Neural crest cell (in vitro differentiated cells): ENCODE measurements at places on chromosomes 2 and 18.
A peak's percentile ranks its signal among the peaks of the same experiment; 100 is the strongest.

DNA sequence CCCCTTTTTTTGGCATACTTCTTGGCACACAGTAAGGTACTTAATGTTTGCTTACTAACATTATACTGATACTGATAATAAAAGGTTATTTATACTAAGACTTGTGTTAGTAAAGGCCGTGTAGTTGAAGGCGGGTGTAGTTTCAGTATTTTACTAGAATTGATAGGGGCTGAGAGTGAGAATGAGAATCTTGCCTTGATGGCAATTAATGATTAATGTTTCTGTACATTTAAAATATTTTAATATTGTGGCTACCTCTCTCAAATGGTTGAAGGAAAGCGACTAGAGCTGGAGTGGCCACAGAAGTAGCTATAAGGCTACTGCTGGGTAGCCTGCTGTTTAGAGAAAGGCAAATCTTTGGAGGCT, 29.3 kb downstream of the PELI1 start:
- no peak for DNase-seq
- no peaks in the 10 kb centered on the region for H3K27me3 ChIP-seq
- peaks cover 14% of the 10 kb centered on the region for H3K4me1 ChIP-seq
- no peak overlapping the region for H3K4me3 ChIP-seq

DNA sequence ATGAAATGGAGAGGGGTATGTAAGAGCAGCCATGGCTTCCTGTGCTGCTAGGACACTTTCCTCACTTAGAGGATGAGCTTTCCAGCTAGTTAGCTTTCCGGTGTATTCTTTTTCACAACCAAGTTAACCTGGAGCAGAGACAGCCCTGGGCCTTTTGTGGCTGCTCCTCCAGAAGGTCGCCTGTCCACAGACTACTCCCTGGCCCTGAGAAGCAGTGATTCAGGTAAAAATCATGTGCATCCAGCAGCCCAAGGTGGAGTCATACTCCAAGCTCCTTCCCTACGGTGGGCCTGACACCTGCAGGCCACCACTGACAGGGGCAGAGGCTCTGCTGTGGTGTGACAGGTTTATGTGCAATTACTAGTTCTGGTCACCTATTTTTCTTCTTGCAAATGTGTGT, 187.2 kb downstream of the ANKRD30B start:
- DNase-seq, result no peak
- H3K27ac ChIP-seq, result no peak overlapping the region
- peaks cover 12% of the 10 kb centered on the region for H3K36me3 ChIP-seq
- no peaks in the 10 kb centered on the region for H3K4me1 ChIP-seq
- no peak overlapping the region for H3K4me3 ChIP-seq

DNA sequence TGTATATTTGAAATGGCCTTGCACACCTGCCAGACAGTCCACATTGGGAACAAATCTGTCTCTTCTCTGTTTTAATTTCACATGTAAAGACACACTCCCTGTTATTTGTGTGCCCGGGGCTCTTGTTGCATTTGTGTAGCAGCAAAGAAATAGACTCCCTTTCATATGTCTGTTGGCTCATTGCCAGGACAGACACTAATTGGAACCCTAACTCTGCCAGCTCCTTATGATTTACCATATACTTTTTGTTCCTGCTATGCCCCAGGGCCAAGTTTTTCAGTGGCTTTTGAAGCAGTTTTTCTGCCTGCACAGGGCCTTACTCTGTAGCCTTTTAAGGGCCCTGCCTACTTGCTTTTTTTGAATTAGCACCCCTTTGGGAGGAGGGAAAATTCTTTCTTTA, 396.9 kb downstream of the DLGAP1 start:
- H3K4me3 ChIP-seq, result no peak overlapping the region
- H3K36me3 ChIP-seq, result peaks cover 23% of the 10 kb centered on the region
- H3K4me1 ChIP-seq, result no peaks in the 10 kb centered on the region
- no peaks in the 10 kb centered on the region for H3K27me3 ChIP-seq
- no peak overlapping the region for H3K27ac ChIP-seq

DNA sequence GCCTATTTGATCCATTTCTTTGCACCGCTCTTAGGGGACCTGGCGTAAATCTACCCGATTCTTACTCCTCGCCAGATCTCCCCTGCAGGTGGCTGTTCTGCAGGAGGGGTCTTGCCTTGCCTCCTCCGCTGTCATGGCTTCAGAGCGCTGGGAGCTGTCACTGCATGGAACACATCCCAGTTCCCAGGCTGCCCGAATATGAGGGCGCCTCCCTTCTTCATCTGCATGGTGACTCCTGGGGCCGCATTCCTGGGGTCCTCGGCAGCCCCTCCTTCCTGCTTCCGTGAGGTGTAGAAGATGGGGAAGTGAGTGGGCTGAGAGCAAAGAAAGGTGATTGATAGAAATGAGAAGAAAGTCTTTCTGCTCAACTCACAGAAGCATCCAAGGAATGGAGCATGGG, 27.3 kb upstream of the COPS8 start:
- DNase-seq, result no peak
- no peaks in the 10 kb centered on the region for H3K36me3 ChIP-seq
- H3K27me3 ChIP-seq, result no peaks in the 10 kb centered on the region
- H3K4me1 ChIP-seq, result peaks cover 13% of the 10 kb centered on the region
- no peak overlapping the region for H3K27ac ChIP-seq

DNA sequence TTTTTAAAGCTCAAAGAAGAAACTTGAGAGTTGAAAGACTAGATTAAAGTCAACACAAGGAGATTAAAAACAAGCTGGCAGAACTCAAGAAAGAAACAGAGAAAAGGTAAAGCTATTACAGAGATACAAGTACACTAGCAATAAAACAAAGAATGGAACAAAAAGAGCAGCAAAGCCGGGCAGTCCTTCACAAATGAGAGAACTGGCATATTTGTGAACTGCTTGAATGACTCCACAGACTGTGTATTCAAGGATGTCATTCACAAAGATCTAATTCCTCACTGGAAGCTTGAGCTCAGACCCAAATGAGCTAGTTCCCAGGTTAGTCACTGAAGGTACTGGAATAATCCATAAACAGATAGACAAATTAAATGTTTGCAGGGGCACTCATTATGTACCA, 318.0 kb downstream of the MYCN start:
- no peak overlapping the region for H3K4me3 ChIP-seq
- peak overlapping the region; percentile 52 for H3K27ac ChIP-seq
- peaks cover 37% of the 10 kb centered on the region for H3K4me1 ChIP-seq
- H3K36me3 ChIP-seq, result no peaks in the 10 kb centered on the region
- DNase-seq, result no peak
- no peaks in the 10 kb centered on the region for H3K27me3 ChIP-seq

DNA sequence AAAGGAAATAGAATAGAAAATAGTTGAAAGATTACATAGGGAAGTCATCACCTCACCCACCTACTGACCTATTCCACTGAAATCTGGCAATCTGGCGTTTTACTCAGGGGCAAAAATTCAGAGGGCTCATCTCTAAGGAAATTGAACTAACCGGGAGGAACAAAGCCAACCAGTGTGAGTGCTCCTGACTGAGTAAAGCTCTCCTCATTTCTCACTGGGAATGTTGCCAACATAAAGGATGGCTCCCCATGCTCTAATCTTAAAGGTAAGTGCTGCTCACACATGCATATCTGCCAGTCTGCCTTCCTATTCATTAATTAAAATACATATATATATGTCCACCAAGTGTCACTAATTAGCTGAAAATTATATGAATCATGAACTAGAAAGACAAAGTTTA, 13.5 kb upstream of the DOK6 start:
- H3K27me3 ChIP-seq, result no peaks in the 10 kb centered on the region
- H3K36me3 ChIP-seq, result no peaks in the 10 kb centered on the region
- H3K4me3 ChIP-seq, result no peak overlapping the region
- H3K27ac ChIP-seq, result no peak overlapping the region

DNA sequence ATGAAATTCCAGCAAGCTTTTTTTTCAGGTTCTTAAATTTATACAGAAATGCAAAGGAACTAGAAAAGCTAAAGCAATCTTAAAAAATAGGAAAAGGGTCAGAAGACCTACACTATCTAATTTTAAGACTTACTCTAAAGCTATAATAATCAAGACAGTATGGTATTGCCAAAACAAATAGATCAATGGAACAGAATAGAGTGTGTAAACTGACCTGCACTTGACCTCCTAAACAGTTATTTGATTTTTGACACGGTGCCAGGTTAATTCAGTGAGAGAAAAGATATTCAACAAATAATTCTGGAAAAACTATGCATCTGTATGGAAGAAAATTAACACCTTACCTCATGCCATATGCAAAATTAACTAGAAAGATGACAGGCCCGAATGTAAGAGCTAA, 73.6 kb downstream of the OLA1 start:
- peaks cover 37% of the 10 kb centered on the region for H3K36me3 ChIP-seq
- H3K27ac ChIP-seq, result no peak overlapping the region
- H3K27me3 ChIP-seq, result no peaks in the 10 kb centered on the region
- no peak overlapping the region for H3K4me3 ChIP-seq
- no peak for DNase-seq

GRCh38 chr2:186017278-186017677, 278.7 kb downstream of the FSIP2 start:
- no peak for DNase-seq
- no peak overlapping the region for H3K27ac ChIP-seq
- no peaks in the 10 kb centered on the region for H3K27me3 ChIP-seq
- no peaks in the 10 kb centered on the region for H3K4me1 ChIP-seq

DNA sequence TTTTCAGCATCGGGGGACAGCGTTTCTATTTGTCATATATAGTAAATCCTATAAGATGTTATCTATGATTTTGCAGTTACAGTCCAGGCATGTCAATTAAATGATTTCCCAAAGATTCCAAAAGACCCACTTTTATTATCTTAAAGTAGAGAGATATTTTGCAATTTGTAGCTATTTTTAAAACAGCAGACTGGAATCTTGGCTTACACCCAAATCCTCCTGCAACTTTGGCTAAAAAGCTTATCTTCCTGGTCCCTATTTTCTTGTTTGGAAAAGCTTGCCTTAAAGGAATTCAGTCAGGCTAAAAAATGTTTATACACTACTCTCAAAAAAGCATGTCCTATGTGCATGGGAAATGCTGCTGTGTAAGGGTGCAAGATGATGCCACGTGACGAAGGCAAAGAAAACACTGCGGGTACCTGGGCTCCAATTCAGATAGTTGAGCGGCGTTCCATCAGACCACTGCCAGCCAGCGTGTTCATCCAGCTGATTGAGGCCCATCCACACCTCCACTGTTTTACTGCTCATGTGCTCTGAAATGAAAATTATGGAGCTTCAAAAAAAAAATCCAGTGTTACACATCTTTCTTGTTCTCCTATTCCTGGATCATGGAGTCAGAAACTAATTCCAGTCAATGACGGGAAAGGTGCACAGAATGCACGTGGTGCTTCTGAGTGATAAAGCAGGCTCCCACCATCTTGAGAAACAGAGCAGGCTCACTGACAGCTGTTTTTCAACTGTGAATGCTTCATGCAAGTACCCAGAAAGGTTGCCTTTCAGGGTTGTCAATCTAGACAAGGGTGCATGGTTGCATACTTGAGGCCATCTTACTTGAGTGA, 33.8 kb downstream of the PLA2R1 start:
- no peaks in the 10 kb centered on the region for H3K4me1 ChIP-seq
- no peaks in the 10 kb centered on the region for H3K27me3 ChIP-seq
- H3K36me3 ChIP-seq, result no peaks in the 10 kb centered on the region
- no peak for DNase-seq

- H3K36me3 ChIP-seq, result no peaks in the 10 kb centered on the region
- no peaks in the 10 kb centered on the region for H3K27me3 ChIP-seq
- DNase-seq, result no peak
- no peak overlapping the region for H3K27ac ChIP-seq
- no peaks in the 10 kb centered on the region for H3K4me1 ChIP-seq
These were observed 91.4 kb upstream of the TACR1 start for GRCh38 chr2:75290600-75291150.

DNA sequence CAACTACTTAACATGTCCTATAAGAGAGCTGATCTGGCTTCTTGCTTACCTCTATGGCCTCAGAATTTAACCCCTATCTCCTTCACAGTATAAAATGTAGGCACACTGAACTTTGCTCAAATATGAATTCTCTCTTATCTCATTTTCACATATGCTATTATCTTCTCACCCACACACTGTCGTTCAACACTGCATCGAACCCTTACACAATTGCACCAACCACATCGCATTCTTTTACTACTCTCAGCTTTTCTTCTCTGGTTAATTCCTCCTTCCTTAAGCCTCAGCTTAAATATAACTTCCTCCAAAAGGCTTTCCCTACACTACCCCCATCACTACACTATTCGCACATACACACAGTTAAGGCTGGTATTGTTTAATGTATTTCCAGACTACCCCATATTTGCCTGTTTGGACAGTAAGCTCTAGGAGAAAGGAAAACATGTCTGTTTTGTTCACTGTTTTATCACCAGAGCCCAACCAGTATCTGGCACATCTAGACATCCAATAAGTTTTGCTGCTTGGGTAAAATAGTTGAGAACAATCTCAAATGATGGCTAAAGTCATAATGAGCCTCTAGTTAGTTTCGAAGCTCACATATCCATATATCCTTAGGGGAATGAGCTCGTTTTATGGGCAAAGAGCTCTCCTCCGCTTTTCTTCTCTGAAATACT, 47.7 kb downstream of the HIBCH start:
- H3K4me1 ChIP-seq, result peaks cover 6% of the 10 kb centered on the region
- H3K36me3 ChIP-seq, result peaks cover 23% of the 10 kb centered on the region
- no peak for DNase-seq
- no peaks in the 10 kb centered on the region for H3K27me3 ChIP-seq
- H3K27ac ChIP-seq, result no peak overlapping the region
- no peak overlapping the region for H3K4me3 ChIP-seq

DNA sequence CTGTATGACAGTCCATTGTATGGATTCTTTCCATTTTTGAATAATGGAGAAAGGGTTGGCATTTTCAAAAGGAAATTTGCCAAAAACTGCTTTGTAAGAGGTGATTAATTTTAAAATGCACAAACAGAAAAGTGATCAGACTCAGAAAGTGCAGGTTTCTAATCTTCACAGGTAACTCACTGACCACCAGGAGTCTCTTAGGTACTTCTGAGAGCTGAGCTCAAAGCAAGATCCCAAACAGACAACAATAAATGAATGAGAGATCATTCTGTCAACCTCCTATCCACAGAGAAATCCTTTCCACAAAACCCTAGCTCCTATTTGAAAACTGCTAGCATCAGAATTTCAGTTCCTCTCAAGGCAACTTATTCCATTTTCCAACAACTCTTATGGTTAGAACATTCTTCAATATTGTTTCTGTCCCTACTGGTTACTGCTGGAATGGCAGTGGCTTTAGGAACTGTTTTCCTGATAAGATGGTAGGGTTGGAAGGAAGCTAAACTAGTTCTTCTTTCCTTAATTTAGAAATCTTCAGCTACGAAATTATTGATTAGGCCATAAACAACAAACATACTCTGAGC, 20.6 kb upstream of the HAAO start:
- H3K4me3 ChIP-seq, result peak overlapping the region; percentile 83
- H3K36me3 ChIP-seq, result peaks cover 17% of the 10 kb centered on the region
- no peak for DNase-seq
- peaks cover 9% of the 10 kb centered on the region for H3K27me3 ChIP-seq

GRCh38 chr2:24725956-24726355, 67.2 kb downstream of the PTRHD1 start:
- peaks cover 2% of the 10 kb centered on the region for H3K36me3 ChIP-seq
- H3K4me1 ChIP-seq, result no peaks in the 10 kb centered on the region
- no peaks in the 10 kb centered on the region for H3K27me3 ChIP-seq
- no peak for DNase-seq
- no peak overlapping the region for H3K4me3 ChIP-seq
- H3K27ac ChIP-seq, result no peak overlapping the region

- no peaks in the 10 kb centered on the region for H3K27me3 ChIP-seq
- no peak for DNase-seq
- no peak overlapping the region for H3K27ac ChIP-seq
- H3K36me3 ChIP-seq, result peaks cover 20% of the 10 kb centered on the region
- no peak overlapping the region for H3K4me3 ChIP-seq
These were observed 52.8 kb downstream of the CHMP3 start for GRCh38 chr2:86510436-86510933.

GRCh38 chr2:205217004-205217403, 465.3 kb upstream of the NRP2 start:
- no peaks in the 10 kb centered on the region for H3K27me3 ChIP-seq
- H3K27ac ChIP-seq, result no peak overlapping the region
- DNase-seq, result no peak
- peaks cover 5% of the 10 kb centered on the region for H3K4me1 ChIP-seq
- H3K36me3 ChIP-seq, result no peaks in the 10 kb centered on the region
